HCEC 1CT (cell line): ENCODE measurements at places on chromosomes 12 and 14.
A peak's percentile ranks its signal among the peaks of the same experiment; 100 is the strongest.

DNA sequence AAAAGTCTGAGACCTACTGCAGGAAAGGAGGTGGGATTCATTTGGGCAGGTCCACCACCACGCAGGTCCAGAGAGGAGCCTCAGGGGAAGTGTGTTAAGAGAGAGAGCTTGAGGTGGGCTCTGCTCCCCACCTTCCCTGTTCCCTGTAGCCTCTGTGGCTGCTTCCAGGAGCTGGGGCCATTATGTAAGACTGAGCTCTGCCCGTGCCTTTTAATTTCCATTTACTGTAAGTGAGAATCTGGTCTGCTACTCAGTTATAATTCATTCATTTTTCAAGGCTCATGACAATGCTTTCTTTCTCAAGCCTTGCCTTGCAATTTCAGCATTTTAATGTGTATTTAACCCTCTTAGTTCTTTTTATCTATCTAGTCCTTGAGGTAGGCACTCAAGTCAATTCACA, 8.3 kb downstream of the SLC4A8 start:
- DNase-seq: no peak

DNA sequence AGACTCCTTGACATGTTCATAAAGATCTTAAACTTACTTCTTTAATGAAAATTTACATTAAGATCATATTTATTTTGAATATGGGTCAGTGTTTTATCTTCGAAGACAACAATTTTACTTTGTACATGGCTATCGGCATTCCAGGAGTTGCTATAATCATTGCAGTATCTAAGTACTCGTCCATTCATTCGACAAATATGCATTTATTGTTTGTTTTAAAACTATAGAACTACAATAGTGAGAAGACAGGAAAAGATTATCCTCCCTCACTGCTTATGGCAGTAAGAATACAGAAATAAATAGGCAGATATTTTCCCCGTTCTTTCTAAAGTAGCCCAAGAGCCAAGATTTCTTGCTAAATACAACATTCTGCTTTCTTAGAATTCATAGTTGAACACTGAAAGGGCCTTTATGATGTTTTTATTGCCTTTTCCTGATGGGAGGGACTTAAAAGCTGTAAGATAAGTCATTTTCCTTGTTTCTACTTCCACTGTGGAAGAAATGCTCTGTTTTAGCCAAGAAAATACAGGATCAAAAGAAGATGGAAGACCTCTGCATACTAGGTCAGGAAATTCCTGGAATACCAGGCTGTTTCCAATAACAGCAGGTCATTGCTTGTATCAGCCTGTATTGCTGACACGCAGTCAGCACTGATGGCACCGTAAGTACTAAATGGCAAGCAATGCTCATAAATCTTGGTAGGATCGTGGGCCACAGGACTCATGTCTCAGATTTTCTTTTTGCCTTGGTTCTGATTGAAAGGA, 521.0 kb upstream of the ATP2B1 start:
- no peak for DNase-seq

DNA sequence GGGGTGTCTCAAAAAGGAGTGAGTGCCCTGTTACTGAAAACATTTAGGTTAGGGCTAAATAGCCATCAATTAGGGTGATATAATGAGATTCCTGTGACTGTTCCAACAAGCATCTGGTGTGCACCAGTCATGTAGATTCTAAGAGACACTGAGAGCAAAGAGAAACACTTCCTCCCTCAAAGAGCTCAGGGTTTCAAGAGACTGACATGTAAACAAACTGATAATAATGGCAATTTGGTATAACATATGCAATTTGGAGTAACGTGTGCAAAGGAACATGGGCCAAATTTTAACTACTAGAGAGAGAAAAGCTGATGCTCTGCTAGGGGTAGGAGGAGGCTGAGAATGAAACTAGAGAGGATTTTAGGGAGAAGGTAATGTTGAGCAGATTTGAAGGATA, 237.1 kb downstream of the BMP4 start:
- no peak for DNase-seq

DNA sequence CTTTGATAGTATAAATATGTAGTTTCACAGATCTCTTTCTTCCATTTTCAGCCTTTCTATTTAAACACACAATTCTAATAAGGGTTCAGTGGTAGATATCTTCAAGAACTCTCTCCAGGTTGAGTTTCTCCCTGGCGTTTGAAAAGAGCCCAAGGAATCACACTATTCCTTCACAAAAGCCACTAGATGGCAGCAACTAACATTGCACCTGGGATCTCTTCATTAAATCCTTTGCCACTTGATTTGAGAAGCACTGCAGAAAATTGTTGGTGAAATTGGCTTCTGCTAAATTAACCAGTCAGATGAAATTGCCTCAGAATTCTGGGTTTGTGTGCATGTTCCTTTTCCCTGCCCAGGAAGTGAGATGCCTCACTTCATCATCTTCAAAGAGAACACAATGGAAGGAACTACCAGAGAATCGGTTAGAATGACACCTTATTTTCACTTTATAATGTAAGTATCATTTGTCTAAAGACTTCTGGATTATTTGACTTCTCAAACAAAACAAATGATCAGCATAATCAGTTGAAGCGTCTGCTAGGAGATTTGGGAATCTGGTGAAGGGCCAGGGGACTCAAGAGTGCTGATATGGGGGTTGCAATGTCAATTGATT, 6.8 kb downstream of the CCDC198 start:
- DNase-seq: peak; percentile 43

GRCh38 chr12:2373307-2373706, 320.5 kb downstream of the CACNA1C start:
- DNase-seq: no peak

- DNase-seq: no peak
Observed at GRCh38 chr12:32419520-32419960, 20.2 kb downstream of the FGD4 start.

- DNase-seq: no peak
Observed at GRCh38 chr12:132441871-132442863, 47.8 kb upstream of the FBRSL1 start.

- DNase-seq: no peak
Observed at GRCh38 chr14:89277203-89277602, 139.8 kb downstream of the FOXN3 start.

DNA sequence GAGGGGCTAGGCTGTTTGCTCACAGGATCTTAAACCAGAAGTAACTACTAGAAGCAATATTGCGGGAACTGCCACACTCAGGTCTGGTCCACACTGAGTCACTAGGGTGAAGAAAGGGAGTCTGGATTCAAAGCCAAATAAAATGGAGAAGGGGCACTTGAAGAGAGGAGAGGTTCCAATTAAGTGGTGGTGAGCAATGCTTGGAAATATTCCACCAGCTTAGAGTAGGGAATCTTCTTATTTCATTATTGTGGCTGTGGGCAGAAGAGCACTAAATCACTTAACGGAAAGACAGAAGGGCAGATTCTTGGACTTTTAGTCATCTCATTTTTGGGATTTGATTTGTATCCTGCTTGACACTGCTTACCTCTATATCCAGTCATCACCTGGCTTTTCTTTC, 48.6 kb upstream of the PPP1R12A start:
- peak; percentile 72 for DNase-seq

DNA sequence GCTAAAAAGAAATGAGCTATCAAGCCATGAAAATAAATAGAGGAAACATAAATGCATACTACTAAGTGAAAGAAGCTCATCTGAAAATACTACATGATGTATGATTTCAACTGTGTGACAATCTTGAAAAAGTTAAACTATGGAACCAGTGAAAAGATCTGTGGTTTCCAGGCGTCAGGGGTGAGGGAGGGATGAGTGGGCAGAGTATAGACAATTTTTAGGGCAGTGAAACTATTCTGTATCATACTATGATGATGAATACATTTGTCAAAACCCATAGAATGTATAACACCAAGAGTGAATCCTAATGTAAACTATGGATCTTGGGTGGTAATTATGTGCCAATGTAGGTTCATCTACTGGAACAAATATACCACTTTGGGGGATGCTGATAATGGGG, 21.3 kb downstream of the SPX start:
- no peak for DNase-seq

DNA sequence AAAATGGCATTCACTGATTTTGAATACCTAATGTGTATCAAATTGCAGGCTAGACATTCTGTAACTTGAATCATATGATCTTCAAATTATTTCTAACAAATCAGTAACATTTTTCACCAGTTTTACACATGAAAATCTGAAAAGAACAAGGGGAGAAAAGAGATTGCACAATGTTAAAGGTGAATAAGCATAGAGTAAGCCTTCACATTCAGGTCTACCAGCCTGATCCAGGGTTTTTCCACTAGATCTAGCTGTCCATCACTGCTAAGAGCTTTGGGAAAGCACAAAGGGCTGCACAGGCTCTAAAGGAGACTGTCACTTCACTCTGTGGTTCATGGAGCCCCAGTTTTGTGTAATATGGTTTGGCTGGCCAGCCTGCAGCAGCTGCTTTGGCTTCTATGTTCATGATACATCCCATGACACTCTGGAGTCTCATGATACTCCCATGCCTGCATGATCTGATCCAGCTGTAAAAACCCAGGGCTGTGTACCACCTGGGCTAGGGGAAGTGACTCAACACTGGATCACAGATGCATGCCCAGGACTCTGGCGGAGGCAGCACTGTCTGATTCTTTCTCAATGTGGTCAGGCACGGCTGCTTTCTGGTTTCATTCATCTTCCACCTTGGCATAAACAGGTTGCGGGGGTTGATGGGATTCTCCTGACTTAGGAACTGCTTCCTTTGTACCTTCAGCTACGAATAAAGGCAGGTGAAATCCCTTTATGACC, 859.7 kb downstream of the GALC start:
- DNase-seq: peak; percentile 90

DNA sequence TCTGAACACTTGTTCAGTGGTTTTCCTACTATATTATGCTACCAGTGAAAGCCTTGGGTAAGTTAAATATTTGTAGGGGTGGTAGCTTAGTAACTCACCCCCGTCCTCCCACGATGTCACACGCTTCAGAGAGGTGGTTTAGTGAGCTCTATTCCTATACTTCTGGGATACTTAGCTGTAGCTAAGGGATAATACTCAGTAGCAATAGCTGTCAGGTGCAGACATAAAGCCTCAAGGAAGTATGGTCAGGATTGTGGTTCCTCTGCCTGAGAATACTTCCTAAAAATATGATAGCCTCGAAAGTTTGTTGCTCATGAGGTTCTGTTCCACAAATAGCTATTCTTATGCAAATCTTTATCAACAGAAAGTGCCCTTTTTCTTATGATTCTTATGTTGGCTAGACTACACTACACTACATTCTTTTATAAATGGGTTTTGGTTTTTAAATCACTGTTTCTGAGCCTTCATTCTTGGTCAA, 11.9 kb downstream of the DLST start:
- DNase-seq: no peak

GRCh38 chr12:20507056-20507455, 138.7 kb downstream of the PDE3A start:
- DNase-seq: no peak

DNA sequence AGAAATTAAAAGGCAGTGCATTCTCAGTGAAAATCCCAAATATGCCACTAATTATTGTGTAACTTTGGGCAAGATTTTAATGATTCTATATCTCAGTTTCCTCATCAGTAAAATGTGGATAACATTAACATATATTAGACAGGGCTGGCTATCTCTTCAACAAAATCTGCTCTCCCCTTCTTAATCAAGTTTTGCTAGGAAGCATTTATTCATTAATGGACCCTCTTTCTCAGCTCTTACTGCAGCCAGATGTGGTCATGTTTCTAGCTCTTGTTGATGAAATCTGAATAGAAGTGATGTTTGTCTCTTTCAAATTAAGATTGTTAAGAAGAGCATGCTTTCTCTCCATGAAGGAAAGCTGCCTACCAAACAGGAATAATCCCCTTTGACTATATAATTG, 84.4 kb upstream of the PPFIA2 start:
- DNase-seq: no peak

- no peak for DNase-seq
Observed at GRCh38 chr12:27279826-27280225, 35.7 kb downstream of the STK38L start.
